ENCODE measurements at places on chromosomes 2 and 18.

- DNase-seq, result no peak
These were observed 60.2 kb downstream of the CD8B2 start for GRCh38 chr2:106547164-106547903.

GRCh38 chr2:200615247-200615646, 29.4 kb downstream of the AOX1 start:
- DNase-seq, result no peak

DNA sequence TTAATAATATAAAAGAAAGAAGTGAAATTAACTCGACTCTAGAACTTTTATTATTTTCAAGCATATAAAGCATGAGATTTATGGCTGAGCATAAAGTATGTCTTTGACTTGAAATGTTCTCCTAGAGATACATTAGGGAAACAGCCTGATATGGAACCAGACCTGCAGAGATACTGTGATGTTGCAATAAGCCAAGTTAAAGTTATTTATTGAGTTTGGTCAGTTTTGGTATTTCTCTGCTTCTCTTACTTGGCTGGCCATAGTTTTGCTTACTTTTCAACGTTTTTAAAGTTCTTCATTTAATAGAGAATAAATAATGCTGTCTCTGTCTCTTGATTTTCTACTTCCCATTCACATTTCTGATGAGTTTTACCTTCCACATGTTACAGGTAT, 76.0 kb downstream of the GFPT1 start:
- no peak for DNase-seq

GRCh38 chr2:129821445-129821844, 158.0 kb upstream of the RAB6C start:
- DNase-seq, result no peak

GRCh38 chr18:22411446-22411845, 6.3 kb downstream of the CTAGE1 start:
- DNase-seq, result no peak

GRCh38 chr18:37361335-37362157, 204.1 kb downstream of the CELF4 start:
- DNase-seq, result no peak

DNA sequence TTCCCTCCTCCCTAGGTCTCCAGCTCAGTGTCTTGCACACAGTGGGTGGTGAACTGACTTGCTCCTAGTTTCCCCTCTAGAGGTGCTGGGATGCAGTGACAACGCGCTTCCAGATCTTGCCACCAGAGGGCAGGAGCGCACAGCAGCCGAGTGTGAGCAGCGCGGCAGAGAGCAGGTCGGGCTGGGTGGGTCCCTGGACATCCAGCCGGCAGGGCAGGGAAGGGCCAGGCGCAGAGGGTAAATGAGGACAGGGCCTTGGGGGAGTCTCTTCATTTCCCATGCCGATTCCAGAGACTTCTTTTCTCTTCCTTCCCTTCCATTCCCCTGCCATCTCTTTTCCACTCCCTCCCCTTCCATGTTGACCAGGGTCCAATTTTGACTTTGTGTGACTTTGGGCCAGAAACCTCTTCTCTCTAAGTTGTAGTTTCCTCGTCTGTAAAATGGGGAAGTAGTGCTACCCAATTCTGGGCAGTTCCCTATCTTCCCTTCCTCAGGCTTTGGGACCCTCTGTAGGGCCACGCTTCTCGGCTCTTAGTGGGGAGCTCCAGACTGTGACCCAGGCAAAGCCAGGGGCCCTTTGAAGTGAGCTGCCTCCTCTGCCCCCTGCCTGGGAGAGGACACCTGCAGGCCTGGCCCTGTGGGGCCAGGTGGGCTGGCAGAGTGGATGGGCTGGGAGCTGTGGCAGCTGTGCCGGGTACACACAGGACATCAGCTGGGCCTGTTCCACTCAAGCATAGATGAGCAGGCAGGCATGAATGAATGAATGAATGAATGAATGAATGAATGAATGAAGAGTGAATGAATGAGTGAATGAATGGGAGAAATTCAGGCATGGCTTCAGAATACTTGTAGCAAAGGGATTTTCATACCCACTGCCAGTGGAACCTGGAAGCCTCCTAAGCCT, 43.3 kb upstream of the TAF1B start:
- peak; percentile 63 for DNase-seq

DNA sequence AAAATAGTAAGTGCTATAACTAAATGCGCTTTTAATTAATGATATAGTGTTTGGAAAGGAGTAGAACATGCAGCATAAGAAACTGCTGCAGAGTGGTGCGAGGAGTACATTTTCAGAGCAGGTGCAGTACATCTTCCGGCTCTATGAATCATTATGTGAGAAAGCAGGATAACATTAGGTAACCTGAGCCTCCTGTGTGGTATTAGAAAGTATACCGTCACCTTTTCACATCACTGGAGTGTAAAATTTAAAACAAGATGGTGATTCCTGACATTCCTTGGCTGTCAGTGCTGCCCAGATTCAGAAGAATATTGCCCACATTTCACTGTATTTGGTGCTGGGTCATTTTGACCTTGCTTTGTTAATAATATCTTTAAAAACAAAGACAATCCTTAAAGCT, 7.8 kb upstream of the DYNC2LI1 start:
- DNase-seq, result no peak

GRCh38 chr2:240662681-240663080, 20.0 kb downstream of the AQP12B start:
- DNase-seq, result no peak

GRCh38 chr18:44704135-44704789, 23.6 kb downstream of the SETBP1 start:
- no peak for DNase-seq

GRCh38 chr2:137220438-137220993, 455.2 kb downstream of the THSD7B start:
- DNase-seq, result no peak

DNA sequence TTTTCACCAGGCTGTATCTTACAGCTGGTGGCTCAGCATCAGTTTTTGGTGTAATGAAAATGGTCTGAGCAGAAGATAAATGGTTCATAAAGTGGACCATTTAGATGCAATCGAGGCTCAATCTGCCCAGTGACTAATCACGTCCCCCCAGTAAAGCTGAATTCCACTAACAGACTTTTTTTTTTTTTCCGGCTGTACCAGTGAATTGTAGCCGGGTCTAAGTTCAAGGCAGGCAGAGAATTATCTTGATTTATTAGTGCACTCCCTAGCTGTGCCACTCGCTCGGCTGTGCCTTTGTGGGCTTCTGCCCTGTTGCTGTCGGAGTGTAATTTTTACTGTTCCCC, 215.1 kb upstream of the POU3F3 start:
- DNase-seq, result no peak

DNA sequence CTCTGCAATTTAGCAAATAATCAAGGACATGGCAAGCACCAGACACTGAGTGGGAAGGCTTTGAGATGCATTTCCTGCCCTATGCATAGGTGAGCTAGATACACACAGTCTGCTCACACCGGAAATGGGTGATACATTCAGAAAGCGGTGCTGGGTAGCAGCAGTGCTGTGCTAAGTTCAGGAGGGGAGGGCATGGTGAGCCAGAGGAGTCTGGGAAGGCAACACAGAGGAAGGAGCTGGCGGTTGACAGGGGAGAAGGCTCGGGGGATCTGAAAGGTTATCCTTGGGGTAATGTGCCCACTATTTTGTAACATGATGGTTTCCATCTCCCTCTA, 57.4 kb upstream of the EPAS1 start:
- DNase-seq, result peak; percentile 9

DNA sequence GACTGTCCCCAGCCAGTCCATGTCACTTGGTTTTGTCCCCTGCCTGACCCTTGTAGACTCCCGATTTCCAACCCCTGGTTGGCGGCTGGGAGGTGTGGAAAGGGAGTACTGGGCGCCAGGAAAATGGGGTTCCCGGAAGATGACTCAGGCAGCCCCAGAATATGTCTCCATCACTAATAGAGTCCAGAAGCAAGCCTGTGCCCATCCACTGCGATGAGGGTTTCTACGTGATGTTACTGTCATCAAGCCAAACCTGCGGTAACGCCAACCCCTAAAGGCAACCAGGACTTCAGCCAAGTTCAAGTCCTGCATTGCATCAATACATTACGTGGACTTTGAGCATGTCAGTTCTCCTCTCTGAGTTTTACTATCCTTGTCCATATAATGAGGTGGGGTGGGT, 62.0 kb upstream of the TAF1B start:
- no peak for DNase-seq

GRCh38 chr2:208648368-208648767, 241.8 kb downstream of the PTH2R start:
- no peak for DNase-seq

GRCh38 chr2:202486351-202486750, 110.2 kb downstream of the BMPR2 start:
- DNase-seq, result no peak

- DNase-seq, result no peak
These were observed 20.6 kb downstream of the TRIB2 start for GRCh38 chr2:12737297-12737696.

DNA sequence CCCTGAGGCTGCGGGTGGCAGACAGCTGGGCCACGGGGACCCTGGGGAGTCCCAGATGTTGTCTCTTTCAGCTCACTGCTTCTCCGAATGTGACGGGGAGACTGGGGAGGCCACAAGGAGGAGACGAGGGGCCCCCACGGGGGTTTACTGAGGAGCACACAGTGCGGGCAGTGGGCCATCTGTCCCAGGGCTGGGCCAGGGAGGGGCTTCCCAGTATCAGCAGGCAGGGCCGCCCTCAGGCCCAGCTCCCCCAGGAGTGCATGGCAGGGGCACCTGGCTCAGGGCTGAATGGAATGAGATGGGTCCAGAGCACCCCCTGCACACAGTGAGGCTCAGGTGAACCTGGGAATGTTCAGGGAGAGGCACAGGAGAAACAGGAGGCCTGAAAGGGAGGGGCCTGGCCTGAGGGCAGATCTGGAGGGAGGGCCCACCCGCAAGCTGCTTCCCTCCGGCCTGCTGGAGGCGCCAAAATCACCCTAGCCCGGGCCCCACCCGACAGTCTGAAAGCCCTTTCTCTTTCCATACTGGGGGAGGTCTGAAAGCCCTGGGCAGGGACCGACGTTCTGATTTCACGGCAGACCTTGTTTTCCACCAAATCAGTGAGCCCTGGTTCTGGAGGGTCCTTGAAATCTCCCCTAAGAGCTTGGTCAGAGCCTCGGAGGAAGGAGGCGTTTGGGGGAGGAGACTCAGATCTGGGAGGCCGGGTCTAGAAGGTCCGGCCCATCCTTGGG, 35.5 kb upstream of the PTMA start:
- no peak for DNase-seq

DNA sequence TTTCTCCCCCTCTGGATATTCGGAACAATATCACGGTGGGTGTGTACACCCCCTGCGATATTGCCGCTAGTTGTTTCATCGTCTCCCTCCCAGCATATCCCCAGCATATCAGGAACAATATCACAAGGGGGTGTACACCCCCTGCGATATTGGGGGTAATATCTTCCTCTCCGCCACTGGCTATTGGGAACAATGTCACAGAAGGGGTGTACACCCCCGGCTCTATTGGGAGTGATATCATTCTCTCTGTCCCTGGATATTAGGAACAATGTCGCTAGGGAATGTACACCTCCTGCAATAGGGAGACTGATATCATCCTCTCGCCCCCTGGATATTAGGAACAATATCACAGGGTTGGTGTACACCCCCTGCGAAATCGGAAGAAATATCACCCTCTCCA, 1932.0 kb downstream of the SUCLG1 start:
- no peak for DNase-seq

GRCh38 chr2:168254158-168254935, 7.0 kb upstream of the STK39 start:
- no peak for DNase-seq

GRCh38 chr2:222943820-222944219, 83.0 kb downstream of the ACSL3 start:
- no peak for DNase-seq

GRCh38 chr18:67144329-67144728, 372.2 kb downstream of the DSEL start:
- no peak for DNase-seq

GRCh38 chr2:188628989-188629752, 337.5 kb downstream of the GULP1 start:
- DNase-seq, result no peak

DNA sequence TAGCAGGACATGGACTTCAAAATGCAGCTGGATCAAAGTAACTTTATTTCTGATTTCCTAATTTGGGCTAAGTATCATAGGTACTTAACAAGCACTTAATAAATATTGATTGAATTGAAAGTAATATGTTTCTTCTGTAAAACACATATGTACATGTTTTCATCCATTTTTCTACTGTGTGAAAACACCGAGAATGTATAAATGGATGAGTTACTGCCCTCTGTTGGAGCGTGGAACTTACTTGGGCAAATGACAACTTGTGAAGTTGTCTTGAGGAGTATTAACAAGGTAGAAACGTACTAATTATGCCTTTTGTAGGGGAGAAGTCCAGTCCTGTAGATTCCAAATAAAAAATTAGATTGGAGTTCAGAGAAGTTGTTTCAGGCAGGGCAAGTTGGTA, 87.2 kb downstream of the PHLPP1 start:
- DNase-seq, result no peak

GRCh38 chr2:225276207-225276606, 123.3 kb upstream of the NYAP2 start:
- DNase-seq, result no peak

Measured in stimulated activated CD4-positive, alpha-beta T cell treated with anti-CD3 and anti-CD28 coated beads, Interleukin-1b, Interleukin-23, amount 100 ng/mL, for 1 hour (primary cell).